ENCODE measurements at places on chromosomes 5 and 9.

GRCh38 chr9:127133739-127134167 lies 11.3 kb upstream of the ANGPTL2 start:
- no peak for DNase-seq

DNA sequence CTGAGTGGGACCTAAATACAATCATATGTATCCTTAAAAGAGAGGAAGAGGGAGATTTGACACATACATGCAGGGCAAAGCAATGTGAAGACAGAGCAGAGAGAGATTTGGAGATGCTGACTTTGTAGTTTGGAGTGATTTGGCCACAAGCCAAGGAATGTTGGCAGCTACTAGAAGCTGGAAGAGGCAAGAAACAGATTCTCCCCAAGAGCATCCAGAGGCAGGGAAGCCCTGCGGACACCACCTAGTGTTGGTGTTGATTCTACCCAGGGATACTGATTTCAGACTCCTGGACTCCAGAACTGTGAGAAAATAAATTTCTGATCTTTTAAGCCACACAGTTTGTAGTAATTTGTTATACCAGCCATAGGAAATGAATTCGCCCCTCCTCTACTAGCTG lies 64.9 kb upstream of the OSMR start:
- DNase-seq = no peak

GRCh38 chr5:18114151-18114757 lies 480.0 kb downstream of the TAF11L14 start:
- DNase-seq = no peak

- DNase-seq = no peak
Measured at GRCh38 chr5:159181152-159181551, 28.2 kb downstream of the RNF145 start.

DNA sequence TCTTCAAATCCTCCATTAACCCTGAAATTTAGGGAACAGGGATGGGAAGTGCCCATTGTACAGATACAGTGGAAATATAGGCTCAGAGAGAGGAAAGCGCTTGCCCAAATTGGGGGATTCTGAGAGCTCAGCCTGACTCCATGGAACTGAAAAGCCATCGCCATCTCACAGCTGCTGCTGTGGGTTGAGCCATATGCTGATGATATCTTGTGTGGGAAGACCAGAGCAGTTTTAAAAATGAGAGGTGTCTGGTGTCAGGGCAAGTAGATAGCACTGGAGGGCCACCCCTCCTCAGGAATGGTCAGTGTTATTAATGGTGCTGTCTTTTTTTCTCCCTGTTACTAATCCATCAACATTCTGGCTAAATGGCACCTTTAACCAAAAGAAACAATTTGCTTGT lies 50.9 kb upstream of the C5orf58 start:
- DNase-seq = no peak

- DNase-seq = no peak
Measured at GRCh38 chr5:151661968-151662732, 24.6 kb downstream of the SPARC start.

DNA sequence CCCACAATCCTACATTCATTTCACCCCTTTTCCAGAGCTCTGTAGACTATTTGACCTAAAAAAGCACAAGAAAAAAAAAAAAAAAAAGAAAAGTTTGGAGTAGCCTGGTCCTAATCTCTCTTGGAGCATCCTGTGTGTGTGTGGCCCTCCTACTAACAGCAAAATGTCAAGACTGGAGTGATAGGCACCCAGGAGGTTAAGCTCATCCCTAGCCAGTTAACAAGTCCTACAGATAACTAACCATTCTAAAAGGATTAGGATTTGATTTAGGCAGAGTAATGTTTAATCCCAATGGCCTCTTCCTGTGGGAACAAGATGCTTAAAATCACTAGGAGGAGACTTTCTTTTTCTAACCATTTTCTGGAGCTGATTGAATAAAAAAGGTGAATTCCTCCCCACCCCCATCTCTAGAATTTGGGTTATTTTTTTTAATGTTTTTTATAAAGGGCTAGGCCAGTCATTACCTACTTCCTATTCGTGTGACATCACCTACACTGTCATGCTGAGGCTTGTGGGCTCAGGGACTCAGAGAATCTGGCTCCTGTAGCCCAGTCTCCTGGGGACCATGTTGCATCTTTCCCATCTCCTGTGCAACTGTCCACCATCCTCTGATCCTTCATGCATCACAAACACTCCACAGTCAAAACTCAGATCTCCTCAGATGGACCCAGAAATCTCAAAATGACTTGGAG lies 43.2 kb upstream of the NR3C1 start:
- DNase-seq = no peak

DNA sequence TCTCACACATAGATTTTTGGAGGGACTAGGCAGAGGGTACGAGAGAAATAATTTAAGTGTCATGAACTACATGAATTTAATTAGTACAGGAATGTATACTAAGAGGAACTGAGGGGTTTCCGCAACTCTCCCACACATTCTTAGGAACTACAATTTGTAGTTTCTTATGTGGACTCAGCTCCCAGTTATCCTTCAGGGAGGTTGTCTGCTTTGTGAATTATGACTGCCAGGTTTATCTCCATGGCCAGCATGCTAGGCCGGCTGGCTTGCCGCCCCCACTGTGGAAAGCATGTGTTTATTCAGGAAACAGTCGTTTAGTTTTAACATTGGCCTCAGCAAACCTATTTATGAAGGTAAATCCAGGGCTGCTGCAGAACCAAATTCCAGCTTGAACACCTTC lies 415.0 kb downstream of the KCTD16 start:
- no peak for DNase-seq

DNA sequence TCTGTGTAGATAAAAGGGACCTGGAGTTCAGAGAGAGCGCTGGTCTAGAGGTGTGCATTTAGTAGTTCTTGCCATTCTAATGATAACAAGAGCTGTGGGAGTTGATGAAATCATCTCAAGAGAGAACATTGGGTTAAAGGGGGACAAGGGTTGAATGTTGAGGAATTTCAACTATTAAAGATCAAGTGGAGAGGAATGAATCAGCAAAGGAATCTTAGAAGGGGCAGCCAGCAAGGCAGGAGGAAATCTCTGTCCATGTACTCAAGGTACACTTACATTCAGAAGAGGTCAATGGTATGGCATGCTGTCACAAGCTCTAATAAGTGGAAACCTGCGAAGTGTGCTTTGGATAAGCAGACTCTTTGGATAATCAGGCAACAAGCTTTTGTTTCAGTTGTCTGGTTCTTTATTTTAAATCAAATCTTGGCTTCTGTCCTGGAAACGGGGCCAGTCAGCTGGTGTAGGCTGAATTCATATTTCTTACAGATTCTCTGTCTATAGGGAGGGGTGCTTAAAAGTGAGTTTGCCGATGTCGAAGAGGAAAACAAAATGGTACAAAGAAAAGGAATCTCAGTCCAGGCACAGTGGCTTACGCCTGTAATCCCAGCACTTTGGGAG lies 320.5 kb upstream of the CD180 start:
- DNase-seq = no peak

- no peak for DNase-seq
Measured at GRCh38 chr9:8095672-8096086, 296.1 kb upstream of the DMAC1 start.

- DNase-seq = no peak
Measured at GRCh38 chr5:30051976-30052375, 1141.5 kb upstream of the CDH6 start.

All from stimulated activated CD8-positive, alpha-beta memory T cell treated with anti-CD3 and anti-CD28 coated beads, Interleukin-4, amount 100 ng/mL, for 4 hours (primary cell).